GF-D8 (cell line): ENCODE measurements at places on chromosomes 6 and 20.

- no peak for DNase-seq
Measured at GRCh38 chr6:3239110-3239830, 11.8 kb upstream of the TUBB2B start.

GRCh38 chr6:80133020-80133419, 26.5 kb downstream of the BCKDHB start:
- no peak for DNase-seq

DNA sequence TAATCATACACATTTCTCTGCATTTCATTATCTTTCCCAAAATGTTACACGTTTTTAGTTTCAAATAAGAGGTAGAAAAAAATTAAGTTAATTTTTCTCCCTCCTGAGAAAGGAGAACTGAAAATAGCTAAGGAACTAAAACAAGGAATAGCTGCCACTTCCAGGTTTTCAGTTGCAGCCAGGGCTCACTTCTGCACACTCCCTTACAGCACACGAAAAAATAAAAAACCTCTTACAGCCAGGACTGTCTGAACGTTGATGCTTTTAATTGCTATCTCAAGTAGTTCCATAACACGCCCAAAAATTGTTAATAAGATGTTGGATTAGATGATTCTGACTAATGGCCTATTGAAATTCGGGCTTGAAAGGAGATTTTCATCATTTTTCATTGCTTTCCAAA, 153.7 kb upstream of the THBS2 start:
- DNase-seq, result no peak

DNA sequence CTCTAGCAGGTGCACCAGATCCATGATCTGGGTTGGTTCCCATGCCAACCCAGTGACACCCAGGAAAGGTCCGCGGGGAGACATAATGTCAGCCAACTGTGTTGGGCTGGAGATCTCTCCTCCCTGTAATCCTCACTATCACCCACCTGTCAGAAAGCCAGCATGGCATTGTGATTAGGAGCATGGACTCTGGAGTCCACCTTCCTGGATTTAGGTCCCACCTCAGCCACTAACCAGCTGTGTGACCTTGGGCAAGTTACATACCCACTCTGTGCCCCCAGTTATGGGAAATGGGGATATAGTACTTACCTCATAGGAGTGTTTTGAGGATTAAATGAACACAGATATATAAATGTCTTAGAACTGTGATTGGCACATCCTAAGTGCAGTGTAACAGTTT, 97.9 kb downstream of the ZDHHC14 start:
- no peak for DNase-seq

GRCh38 chr6:110654096-110654820, 161.0 kb downstream of the CDK19 start:
- no peak for DNase-seq

GRCh38 chr6:84242265-84242664, 14.8 kb upstream of the CEP162 start:
- no peak for DNase-seq

DNA sequence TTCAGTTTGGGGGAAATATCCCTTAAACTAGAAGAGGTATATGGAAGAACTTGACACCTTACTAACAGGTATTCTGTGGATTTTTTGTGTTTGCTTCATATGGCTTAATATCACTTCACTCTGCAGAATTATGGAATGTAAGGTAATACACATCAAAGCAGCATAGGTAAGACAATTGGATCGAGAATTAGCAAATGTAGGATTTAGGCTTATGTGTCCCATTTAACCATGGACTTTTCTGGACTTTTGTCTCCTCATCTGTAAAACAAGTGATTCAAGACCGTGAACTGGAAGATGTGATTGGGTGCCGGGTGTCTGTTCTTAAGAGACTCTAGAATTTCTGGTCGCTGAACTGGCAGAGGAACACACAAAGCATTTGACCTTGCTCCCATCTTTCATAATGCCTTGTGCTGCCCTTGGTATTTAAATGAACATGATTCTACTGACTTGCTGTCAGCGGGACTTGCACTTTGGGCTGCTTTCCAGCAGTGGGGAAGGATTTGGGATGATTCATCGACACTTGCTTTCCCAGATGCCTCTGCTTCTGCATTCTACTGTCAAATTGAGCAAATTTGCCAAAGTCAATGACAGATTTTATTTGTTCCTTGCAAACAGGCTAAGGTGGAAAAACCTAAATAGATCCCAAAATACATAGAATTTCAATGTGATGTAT, 199.8 kb downstream of the PLCB1 start:
- DNase-seq, result no peak

GRCh38 chr20:24756292-24757025, 192.6 kb upstream of the CST7 start:
- no peak for DNase-seq

DNA sequence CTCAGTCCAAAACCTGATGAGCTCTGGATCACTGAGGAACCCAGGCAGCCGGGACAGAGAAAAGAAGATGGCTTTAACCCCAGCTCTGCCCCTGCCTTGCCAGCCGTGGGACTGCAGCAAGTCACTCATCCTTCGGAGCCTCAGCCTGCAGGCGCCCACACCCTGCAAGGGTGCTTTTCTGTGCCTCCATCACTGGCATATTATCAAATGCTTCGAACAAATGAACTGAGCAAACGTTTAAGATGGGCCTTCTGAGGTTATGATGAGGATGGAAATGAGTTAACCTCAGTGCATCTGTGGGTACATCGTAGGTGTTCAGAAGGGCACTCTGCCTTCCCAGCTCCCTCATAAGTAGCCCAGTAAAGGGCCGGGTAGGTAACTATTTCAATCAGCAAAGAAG, 79.0 kb downstream of the NFATC2 start:
- no peak for DNase-seq

GRCh38 chr6:22227824-22228610, 68.8 kb downstream of the PRL start:
- DNase-seq, result no peak

DNA sequence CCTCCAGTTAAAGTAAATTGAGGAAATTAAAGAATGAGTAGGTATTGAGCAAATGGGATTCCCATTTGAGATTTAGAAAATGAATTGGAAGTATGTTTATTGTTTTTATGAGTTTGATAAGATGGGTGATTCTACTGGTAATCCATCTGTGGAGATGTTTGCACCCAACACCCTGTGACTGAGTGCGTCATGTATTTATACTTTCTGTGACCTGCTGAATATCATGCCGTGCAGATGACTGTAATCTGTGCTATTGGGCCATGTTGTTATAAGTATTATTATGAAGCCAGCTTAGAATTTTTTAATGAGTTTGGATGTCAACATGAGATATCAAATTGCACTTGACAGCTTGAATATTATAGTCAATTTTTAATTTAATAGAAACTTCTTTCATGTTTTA, 17.7 kb downstream of the FAM83B start:
- no peak for DNase-seq

- DNase-seq, result no peak
Measured at GRCh38 chr6:109760208-109760607, 69.1 kb downstream of the FIG4 start.

DNA sequence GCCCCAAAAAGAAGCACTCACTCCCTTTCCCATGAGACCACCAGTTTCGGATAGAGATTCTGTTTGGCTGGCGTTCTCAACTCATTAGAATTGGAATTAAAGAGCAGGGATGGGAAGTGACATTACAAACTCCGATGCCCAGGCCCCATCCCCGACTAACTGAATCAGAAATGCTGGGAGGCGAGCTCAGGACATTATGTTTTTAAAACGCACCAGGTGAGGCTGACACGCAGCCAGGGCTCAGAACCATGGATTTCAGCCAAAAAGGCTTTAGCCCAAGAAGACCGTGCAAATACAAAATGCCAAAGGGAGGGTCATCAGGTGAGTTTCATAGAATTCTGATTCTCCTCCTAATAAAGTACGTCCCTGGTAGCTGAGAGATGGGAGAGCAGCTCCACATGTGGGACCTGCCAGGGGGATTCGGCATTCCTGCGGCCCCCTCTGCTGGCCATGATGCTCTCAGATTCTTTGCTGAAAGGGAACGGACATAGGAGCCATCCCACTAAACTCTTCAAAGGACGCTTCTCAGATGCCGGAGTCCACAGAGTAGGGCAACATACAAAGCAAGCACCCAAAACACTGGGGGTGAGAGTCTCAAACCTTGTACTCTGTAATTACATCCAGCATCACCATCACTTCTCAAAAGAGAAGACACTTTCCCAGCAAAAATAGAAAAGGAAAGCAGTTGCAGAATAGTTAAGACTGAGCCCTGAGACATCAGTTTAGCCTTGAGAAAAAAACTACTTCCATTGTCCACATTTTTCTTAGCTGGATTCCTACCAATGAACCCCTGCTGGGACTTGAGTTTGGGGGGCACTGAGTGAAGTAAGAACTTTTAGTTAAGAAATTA, 205.2 kb downstream of the BMP7 start:
- no peak for DNase-seq
